Activated CD4-positive, CD25-positive, alpha-beta regulatory T cell treated with anti-CD3 and anti-CD28 coated beads, Interleukin-2, amount 50 U/mL, for 24 hours (primary cell): ENCODE measurements at places on chromosomes 2 and 18.

GRCh38 chr2:240074545-240074944, 21.2 kb upstream of the OR6B3 start:
- no peak for ATAC-seq

DNA sequence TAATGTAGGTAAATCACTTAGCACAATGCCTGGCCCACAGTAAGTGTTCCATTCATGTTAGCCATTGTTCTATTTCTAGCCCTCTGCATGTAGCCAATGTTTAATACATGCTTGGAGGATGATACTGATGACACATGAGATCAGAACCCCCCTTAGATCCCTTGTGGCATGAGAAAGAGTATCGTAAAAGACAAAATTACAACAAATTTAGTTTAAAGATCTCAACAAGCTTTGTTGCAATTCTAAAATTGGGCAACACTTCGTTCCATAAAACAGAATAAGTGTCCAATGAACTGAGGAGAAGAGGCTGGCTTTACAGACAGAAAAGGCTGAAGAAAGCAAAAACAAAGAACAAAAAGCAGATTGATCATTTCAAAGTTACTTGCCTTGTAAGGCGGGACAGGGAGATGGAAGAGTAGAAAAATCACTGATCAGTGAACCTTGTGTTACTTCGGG, 148.7 kb upstream of the SLC1A4 start:
- ATAC-seq, result no peak

DNA sequence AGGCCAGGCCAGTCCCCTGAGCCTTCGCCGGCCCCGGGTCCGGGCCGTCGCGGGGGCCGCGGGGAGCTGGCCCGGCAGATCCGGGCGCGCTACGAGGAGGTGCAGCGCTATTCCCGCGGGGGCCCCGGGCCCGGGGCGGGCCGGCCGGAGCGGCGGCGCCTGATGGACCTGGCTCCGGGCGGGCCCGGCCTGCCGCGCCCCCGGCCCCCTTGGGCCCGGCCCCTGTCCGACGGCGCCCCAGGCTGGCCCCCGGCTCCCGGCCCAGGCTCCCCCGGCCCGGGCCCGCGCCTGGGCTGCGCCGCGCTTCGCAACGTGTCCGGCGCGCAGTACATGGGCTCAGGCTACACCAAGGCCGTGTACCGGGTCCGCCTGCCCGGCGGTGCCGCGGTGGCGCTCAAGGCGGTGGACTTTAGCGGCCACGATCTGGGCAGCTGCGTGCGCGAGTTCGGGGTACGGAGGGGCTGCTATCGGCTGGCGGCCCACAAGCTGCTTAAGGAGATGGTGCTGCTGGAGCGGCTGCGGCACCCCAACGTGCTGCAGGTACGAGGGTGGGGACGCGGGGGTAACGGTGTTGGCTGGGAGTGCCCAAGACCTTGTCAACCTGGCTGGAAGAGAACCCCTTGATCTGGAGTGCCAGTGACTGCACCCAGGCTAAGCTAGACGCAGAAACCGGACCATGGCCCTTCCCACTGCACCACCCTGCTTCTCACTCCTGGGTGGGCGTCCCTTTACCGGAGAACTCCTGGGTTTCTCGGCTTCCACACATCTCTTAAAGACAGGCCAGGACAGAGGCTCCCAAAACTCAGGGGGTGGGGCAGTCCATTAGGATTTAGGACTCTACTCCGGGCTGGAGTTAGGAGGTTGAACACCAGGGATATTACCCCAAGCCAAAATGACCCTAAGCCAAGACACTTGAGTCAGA, 739 bp downstream of the PKDCC start:
- peak; percentile 23 for ATAC-seq

DNA sequence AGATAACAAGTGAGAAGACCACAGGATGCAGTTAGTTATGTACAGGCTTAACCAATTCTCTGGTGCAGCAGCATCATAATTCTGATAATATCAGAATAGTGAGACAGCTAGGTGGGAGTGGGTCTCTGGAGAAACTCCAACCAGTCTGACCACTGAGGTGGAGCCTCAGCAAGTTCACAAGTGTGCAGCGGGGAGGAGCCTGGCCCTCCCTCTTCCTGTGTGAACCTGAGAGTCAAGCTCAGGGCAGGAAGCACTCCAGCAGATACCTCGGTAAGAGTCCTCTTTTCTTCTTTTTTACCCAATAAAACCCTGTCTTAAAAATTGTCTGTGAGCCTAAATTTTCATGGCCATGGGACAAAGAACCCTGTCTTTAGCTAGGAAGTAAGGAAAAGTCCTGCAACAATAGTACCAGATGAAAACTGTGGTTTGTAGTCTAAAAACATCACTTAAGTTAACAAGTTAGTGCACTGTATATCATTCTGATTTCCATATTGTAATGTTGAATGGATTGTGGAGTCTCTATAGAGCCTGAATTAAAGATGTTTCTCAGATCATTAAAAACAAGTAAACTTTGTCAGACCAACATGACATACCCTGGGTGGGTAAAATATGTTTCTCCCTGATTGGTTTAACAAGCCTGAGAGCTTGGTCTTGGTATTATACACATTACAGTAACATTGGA, 370.8 kb downstream of the TMEM182 start:
- no peak for ATAC-seq

DNA sequence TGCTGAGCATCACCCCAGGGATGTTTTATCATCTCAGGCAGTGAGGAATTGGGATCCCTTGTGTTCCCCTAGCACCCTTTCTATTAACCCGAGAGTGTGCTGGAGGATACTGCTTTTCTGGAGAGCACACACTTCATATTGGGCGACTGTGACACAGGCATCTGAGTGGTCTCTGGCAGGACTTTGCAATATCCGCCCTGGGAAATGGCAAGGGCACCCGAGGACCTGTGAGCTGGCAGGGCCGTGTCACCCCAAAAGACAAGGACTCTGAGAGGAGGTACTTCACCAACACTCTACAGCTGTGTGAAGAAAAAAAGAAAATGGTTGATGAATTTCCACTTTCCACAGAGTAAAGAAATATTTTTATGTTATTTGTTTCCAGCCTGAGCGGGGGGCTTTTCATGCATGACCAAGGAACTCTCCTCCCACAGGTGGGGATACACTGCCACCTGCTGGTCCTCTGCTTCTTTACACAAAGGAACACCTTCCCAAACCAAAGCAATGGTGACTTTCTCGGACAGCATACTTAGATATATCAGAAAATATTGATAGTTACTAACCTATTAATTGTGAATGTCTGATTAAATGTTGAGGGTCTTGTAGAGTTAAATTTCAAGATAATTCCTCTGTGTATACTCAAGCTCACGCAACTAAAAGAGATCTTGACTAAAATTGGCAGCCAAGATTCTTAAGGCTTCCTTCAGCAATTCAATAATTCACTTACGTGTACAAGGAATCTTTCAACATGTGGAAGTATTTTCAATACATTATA, 45.9 kb upstream of the REG3G start:
- ATAC-seq, result no peak

DNA sequence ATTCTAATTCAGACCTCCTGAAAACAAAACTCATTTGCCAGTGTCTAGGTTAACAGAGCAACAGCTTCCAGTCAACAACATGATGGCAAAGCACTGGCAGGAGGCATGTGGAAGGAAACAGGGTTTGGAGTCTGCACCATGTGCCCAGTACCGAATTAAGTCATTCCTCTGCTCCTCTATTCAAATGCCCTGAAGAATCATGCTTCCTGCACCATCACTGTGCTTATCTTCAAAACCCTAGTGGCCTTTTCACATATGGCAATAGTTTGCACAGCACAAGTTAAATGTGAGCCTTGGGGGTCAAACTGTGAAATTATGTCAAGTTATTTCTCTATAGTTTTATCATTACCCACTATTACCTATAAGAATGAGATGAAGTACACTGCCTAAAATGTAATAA, 75.4 kb upstream of the GRB14 start:
- no peak for ATAC-seq

DNA sequence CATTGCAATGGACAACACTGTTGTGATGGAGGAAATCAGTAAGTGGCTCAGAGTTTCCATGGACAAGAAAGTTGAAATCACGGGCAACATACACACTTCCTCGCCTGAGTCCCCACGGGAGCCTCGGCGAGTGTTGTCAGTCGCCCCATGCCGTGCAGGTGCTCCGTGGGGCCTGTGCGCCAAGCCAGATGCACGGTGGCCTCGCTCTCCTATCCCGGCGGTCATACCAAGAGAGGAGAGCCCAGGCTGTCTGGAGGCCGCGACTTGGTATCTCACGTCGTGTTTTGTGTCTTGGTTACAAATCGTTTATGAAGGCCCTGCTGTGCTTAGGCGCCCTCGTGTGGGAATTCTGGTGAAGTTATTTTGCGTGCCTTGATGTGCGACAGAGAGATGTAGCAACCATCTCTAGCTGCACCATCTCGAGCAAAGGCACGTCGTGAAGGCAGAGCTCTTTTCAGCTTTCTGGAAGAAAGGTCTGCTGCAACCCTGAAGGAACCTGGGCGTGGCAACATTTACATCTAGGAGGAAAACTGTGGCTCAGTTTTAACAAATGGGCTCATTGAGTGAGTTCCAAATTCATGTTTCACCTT, 21.8 kb downstream of the ATG4B start:
- no peak for ATAC-seq

- ATAC-seq, result no peak
These were observed 202.1 kb upstream of the HS6ST1 start for GRCh38 chr2:128520791-128521190.
